ENCODE measurements at places on chromosomes 12 and 14. TPM values are rescaled to one million over a fixed set of nuclear protein-coding genes. Genes with fewer than 3 reads are reported as not detected.

NYNRIN gene
- 6.7 TPM for total RNA-seq

ZBTB42 gene
- 2.8 TPM for total RNA-seq

CCNK gene
- total RNA-seq: 16.5 TPM

DIO2 gene
- total RNA-seq: under 0.01 TPM

Data from mesangial cell (primary cell).